ENCODE measurements at places on chromosomes 16 and 17.
A peak's percentile ranks its signal among the peaks of the same experiment; 100 is the strongest.

- DNase-seq = no peak
These were observed 535.4 kb downstream of the CDH8 start for GRCh38 chr16:61500851-61501250.

- DNase-seq = no peak
These were observed 21.9 kb upstream of the GPRC5C start for GRCh38 chr17:74410001-74410443.

GRCh38 chr16:70441406-70441990 lies 2.6 kb upstream of the ST3GAL2 start:
- no peak for DNase-seq

GRCh38 chr17:7572338-7572587 lies 7.2 kb upstream of the CD68 start:
- DNase-seq = no peak

DNA sequence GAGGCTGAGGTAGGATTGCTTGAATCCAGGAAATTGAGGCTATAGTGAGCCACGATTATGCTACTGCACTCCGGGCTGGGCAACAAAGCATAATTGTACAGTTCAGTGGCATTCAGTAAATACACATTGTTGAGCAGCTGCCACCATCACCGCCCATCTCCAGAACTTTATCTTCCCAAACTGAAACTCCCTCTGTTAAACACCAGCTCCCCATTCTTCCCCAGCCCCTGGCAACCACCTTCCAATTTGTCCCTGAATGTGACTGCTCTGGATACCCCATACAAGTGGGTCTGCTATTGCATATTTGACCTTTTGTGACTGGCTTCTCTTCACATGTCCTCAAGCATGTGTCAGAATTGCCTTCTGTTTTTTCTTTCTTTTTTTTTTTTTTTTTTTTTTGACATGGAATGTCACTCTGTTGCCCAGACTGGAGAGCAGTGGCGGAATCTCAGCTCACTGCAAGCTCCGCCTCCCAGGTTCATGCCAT lies 2.9 kb downstream of the RPL38 start:
- DNase-seq = peak; percentile 44

DNA sequence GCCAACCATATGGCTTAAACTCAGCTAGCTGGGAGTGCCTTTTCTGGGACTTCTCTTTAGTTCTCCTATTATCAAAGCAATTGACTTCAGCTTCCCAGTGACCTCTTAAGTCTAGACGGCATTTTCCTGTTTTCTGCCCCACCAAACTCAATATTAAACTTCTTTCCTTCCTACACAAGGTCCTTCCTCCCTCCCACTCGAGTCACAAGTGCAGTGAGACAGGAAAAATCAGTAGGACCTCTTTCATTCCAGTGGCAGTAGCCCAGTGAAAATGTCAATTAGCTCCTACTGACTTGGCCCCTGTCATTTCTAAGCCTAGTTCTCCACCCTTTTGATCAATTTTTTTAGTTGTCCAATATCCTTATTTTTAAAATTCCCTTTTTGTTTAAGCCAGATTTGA lies 9.6 kb upstream of the NACA2 start:
- DNase-seq = no peak

GRCh38 chr16:3734758-3735221 lies 17.5 kb upstream of the TRAP1 start:
- no peak for DNase-seq

GRCh38 chr17:55334285-55334684 lies 69.5 kb downstream of the HLF start:
- no peak for DNase-seq

DNA sequence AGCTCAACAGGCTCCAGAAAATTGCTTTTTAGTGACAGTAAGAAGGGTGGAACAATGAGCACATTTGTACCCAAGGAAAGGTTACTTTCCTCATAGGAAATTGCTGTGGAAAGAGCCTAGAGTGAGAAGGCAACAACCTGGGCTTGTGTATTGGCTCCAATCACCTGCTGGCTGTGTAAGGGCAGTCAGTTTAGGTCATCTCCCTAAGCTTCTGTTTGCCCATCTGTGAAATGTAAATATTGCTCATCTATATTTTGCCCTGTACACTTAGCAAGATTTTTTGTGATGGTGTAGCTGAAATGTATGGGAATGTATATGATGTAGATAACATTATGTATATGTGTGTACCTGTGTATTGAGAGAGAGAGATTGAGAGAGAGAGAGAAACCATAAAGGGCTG lies 225.2 kb upstream of the MPHOSPH6 start:
- DNase-seq = no peak

- peak; percentile 48 for DNase-seq
These were observed 203.4 kb downstream of the CCDC182 start for GRCh38 chr17:57541472-57542394.

- no peak for DNase-seq
These were observed 84.1 kb downstream of the BANP start for GRCh38 chr16:88035292-88035691.

GRCh38 chr16:4404967-4405696 lies 11.3 kb downstream of the CORO7 start:
- peak; percentile 97 for DNase-seq

GRCh38 chr16:67537636-67538591 lies 9.3 kb downstream of the RIPOR1 start:
- DNase-seq = peak; percentile 59

GRCh38 chr16:50305441-50306061 lies 39.2 kb downstream of the ADCY7 start:
- no peak for DNase-seq

GRCh38 chr17:38355251-38355650 lies 3.6 kb downstream of the SOCS7 start:
- DNase-seq = no peak

DNA sequence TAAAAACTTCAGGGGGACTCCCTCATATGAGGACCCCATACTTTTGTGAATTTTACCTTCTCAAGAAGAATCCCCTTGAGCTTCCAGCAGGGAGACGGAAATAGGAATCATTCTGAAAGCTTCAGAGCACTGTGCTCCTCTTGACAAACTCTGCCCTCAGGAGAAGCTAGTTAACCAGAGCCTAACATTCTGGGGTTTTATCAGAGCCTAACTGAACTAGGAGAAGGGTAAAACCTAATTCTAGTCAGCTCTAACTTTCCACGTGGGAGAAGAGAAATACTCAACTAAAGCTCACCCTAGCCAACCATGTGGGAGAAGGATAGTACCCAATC lies 13.3 kb upstream of the SLC5A10 start:
- no peak for DNase-seq

DNA sequence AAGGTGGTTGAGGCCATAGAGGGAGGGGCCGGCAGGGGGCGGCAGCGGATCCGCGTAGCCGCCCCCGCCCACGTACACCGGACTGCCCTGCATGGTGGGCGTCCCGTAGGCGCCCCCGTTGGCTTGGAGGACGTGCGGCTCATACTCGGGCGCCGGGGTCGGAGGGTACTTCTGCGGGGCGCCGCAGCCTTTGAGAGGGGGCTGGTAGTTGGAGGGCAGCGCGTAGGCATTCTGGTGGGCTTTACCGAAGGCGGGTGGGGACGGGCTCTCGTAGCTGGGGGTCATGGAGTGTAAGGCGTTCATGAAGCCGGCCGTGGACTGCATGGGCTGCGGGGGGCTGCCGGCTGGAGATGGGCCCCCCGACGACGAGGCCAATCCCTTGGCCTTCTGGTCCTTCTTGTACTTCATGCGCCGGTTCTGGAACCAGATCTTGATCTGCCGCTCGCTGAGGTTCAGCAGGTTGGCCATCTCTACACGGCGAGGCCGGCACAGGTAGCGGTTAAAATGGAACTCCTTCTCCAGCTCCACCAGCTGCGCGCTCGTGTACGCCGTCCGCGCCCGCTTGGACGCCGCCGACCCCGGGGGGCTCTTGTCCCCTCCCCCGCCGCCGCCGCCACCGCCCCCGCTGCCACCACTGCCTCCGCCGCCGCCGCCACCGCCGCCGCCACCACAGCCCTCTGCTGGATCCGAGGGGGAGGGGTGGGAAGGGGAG lies 5.7 kb upstream of the HOXB2 start:
- no peak for DNase-seq

DNA sequence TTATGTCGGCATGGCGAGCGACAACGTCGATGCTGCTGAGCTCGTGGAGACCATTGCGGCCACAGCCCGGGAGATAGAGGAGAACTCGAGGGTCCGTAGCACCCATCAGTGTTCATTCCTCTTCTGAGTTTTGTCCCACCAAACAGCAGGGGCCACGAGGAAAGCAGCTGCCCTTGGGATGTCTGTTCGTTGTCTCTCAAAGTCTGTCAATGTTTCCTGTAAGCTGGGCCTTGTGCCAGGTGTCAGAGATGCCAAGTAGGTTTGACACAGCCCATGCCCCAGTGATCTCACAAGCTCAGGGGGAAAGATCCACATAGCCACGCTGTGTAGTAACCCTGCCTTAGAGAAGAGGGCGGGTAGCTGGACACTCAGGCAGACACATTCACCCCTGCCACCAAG lies 22.6 kb downstream of the NTAN1 start:
- DNase-seq = no peak

DNA sequence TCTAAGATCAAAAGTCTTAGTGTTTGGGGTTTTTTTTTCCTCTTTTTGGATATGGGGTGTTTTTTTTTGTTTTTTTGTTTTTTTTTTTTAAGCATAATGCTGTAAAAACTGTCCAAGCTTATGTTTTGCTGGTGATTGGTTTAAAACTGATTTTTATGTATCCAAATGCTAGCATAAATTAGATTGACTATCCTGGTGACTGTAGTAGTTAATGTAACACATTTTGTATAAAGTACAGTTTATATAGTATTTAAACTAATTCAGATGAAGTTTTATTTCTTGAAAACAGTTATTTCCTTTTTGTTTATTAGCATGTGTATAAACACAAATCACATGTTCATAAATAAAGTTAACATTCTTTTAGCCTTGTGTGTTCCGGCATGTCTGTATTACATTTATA lies 10.9 kb downstream of the RBBP6 start:
- DNase-seq = no peak

GRCh38 chr16:54504372-54504771 lies 217.8 kb upstream of the IRX3 start:
- no peak for DNase-seq

DNA sequence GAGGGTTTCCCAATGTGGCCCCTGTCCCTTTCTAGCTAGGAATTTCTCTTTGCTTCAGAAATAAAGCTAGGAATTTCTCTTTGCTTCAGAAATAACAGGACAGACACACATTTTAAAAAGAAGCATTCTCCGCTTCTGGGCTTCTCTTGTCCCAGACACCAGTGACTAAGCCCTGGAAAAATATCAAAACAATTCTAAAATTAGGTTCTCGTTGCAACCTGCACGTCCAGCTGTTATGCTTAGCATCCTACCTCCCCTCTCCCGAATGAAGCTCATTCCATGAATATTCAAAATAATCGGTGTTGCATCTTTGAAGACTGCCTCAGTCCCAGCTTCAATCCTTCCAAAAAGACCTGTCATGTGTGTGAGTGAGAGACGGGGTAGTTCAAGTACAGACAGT lies 45.6 kb upstream of the WSCD1 start:
- no peak for DNase-seq

DNA sequence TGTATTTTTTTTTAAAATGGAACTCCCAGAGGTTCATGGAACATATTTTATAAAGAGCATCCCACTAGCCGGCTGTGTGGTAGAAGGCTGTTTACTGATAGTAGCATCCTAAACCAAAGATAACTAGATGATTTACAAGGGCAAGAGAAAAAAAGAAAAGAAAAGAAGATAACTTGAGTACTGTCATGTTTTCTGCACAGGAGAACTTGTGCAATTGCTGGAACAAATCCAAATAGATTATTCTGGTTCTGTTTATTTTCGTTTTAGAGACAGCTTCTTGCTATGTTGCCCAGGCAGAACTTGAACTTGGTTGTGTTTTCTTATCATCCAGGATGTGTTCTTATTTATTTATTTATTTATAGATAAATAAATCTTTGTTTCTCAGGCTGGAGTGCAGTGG lies 20.9 kb upstream of the PPM1D start:
- DNase-seq = no peak

DNA sequence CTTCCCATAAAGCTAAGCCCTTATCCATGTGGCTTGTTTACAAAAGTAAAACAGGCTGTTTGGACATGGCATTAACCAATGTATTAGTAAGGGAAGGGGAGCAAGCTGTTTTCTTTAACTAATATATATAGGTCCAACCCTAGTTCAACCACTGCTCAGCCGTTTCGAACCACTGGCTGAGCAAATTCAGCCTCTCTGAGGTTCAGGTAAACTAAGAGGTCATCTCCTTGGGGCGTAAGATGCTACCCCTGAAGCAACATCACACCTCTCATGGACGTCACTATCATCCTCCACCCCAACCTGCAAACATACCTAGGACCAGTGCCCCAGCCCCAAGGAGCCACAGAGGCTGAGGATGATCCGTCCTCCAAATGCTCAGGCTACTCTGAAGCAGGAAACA lies 45.2 kb downstream of the ANKRD11 start:
- no peak for DNase-seq

- DNase-seq = peak; percentile 53
These were observed 233.5 kb upstream of the RPL38 start for GRCh38 chr17:73969956-73970355.
